ENCODE measurements at places on chromosomes 16 and 17. TPM values are rescaled to one million over a fixed set of nuclear protein-coding genes. Genes with fewer than 3 reads are reported as not detected.

DNA sequence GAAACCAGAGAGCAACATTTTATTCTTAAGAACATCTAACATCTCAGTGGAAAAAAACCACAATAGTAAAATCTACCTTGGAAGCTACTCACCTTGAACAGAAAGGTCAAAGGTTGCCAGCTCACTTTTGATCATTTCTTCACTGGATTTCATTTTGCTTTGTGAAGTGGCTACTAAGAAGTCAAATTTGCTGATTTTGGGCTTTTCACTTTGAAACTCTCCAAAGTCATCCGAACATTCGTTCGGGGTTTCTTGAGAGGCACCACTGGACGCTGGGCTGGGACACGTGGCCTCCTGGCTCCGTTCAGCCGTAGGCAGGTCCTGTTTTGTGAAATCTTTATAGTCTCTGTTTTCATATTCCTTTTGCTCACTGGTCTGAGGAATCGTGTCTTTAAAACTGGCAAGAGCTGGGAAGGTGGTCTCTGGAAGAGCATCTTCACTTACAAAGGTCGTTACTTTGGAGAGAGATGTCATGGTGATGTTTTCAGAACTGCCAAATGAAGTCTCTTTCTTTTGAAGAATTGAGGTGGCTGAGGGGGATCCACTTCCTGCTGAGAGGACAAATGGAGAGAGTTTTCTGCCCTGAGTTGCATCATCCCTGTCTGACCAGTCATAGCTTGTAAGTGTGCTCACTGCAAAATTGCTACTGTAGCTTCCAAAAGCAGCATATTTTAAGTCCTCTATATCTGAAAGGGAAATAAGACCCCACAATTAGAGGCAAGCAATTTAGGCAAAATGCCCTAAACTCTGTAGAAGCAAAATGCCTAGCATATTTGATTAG, 52.4 kb downstream of the DUSP14 start:
- no peak for DNase-seq
- peaks cover 23% of the 10 kb centered on the region for H3K36me3 ChIP-seq
- no peaks in the 10 kb centered on the region for H3K4me1 ChIP-seq

GRCh38 chr16:67892899-67893742, at the start of gene PSKH1:
Gene PSKH1, plus strand, starts transcription at chr16:67893254. Its CDS starts 15,496 bp downstream, at chr16:67908750.
- H3K4me3 ChIP-seq = peak within 1 kb of the TSS; percentile 83
- peak within 1 kb of the TSS; percentile 79 for H3K27ac ChIP-seq
- peaks cover 7% of the 10 kb centered on the region for H3K4me1 ChIP-seq
- no peaks in the 10 kb centered on the region for H3K36me3 ChIP-seq

DNA sequence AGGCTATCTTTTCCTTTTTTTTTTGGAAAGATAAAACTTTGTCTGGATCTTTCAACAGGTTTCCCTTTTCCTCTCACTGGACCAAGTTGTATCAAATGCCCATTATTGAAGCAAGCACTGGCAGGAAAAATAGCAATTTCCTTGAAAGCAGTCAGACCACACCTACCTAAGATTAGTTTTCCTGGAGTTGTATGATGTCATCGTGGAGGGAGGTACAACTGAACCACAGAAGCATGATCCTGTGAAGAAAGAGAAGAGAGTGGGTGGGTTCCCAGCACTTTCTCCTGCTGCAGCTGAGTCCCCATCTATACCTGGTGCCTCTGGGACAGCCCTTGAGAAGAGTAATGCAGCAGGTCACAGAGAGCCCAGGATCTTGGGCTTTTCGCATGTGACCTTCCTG, 63.6 kb upstream of the ERCC4 start:
- H3K4me3 ChIP-seq = no peak overlapping the region
- no peaks in the 10 kb centered on the region for H3K27me3 ChIP-seq
- no peak overlapping the region for H3K27ac ChIP-seq
- no peak for DNase-seq
- H3K4me1 ChIP-seq = no peaks in the 10 kb centered on the region

DNA sequence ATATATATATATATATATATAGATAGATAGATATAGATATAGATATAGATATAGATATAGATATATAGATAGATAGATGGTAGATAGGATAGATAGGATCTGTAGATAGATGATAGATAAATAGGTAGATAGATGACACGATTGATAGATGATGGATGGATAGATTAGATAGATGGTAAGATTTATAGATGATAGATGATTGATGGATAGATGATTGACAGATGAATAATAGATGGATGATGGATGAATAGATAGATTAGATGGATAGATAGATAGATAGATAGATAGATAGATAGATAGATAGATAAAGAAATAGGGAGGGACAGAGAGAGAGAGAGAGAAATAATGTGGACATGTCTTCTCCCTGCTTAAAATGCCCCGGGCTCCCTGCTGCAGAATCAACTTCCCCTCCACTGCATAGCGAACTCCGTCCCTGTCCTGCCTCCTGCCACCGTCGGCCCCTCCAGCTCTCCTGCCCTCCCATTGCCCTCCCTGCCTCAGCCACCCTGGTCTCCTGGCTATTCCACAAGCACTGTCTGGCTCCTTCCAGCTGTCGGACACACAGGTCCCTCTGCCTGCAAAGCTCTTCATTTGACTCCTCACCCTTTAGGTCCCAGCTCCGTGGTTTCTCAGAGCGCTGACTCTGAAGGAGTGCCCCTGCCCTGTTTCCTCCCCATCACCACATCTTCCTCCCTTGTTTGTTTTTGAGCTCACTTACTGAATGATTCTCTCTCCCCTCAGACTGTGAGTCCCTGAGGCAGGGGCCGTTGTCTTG, 254.0 kb downstream of the KATNIP start:
- no peaks in the 10 kb centered on the region for H3K36me3 ChIP-seq
- DNase-seq = no peak
- no peak overlapping the region for H3K27ac ChIP-seq
- H3K4me3 ChIP-seq = no peak overlapping the region

GRCh38 chr16:30340621-30341020, 14.5 kb downstream of the CD2BP2 start:
- no peak overlapping the region for H3K27ac ChIP-seq
- H3K36me3 ChIP-seq = no peaks in the 10 kb centered on the region
- no peak overlapping the region for H3K4me3 ChIP-seq
- DNase-seq = no peak
- peaks cover 5% of the 10 kb centered on the region for H3K4me1 ChIP-seq

DNA sequence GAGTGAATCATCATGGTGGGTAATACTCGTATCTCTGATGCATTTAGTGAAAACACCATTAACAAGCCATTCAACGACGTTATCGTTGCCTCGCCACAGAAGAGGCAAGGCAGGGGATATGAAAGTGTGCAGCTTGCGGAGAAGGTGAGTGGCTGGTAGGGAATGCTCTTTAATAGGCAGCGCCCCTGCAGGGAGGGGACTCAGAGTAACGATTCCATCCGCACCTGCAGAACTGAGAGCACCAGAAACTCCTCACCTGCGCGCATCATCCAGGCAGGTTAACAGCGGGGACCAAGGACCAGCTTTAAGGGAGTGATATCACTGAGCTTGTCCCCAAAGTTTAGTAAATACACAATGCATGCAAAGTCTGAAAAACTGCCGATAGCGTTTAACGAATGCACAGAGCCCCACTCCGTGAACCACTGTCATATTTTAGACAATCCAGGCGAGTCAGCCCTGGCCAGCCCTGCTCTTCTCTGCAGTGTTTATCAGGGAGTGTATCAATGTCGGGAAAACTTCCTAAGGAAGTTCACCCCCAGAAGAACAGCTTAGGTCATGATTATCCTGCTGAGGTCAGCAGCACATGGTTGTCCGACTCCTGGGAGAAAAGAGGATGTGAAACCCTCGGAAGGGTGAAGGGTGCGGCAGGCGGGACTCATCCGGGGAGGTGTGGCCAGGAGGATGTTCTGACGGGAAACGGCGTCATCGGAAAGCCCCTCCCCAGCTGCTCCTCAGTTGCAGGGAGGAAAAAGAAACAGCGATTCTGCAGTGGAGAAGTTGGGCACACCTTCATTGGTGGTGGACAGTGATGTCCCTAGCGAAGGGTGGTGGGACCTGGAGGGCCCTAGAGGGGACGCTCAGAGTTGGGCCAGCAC, 68.5 kb upstream of the DNAH17 start:
- peak overlapping the region; percentile 61 for H3K27ac ChIP-seq
- peak overlapping the region; percentile 35 for H3K4me3 ChIP-seq
- H3K4me1 ChIP-seq = peaks cover 16% of the 10 kb centered on the region
- H3K27me3 ChIP-seq = no peaks in the 10 kb centered on the region

GRCh38 chr17:63983320-63983719, 10.6 kb upstream of the SCN4A start:
- H3K27ac ChIP-seq = no peak overlapping the region
- H3K4me3 ChIP-seq = no peak overlapping the region
- no peaks in the 10 kb centered on the region for H3K36me3 ChIP-seq
- no peaks in the 10 kb centered on the region for H3K4me1 ChIP-seq

Gene PIMREG
- total RNA-seq = 31.2 TPM

Gene NEUROD2
- total RNA-seq = not detected

Gene EVPLL
- total RNA-seq = not detected

Gene B9D1
- total RNA-seq = 9.5 TPM

Gene WDR59
- total RNA-seq = 54.9 TPM

Measured in GM12878 (cell line).